ENCODE measurements at places on chromosomes 2 and 18.

DNA sequence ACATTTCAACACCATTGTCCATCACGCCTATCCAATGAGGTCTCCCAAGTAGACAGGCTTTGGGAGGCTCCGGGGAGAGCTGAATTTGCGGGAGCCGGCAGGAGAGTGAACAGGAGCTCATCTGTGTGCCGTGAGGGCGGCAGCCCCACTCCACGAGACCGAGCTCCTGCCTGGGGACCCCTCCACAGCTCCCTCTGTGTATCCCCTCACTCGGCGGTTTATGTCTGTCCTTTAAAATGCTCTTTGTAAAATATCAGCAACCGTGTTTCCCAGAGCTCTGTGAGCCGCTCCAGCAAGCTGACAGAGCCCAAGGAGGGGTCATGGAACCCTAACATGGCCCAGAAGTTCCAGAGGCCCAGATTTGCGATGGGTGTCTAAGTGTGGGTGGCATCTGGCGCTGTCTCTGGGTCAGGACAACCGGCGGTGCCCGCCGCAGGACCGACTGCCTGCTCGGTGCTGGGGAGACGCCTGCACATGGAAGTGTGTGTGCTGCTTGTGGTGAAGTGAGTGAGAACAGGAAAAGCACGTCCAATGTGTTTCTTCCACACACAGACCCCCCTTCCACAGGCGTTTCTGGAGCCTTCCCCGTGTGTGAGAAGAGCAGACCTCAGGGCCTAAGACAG lies 34.8 kb downstream of the SLC66A2 start:
- no peak for DNase-seq

- no peak for DNase-seq
Observed at GRCh38 chr2:28432362-28432761, 39.7 kb downstream of the FOSL2 start.

DNA sequence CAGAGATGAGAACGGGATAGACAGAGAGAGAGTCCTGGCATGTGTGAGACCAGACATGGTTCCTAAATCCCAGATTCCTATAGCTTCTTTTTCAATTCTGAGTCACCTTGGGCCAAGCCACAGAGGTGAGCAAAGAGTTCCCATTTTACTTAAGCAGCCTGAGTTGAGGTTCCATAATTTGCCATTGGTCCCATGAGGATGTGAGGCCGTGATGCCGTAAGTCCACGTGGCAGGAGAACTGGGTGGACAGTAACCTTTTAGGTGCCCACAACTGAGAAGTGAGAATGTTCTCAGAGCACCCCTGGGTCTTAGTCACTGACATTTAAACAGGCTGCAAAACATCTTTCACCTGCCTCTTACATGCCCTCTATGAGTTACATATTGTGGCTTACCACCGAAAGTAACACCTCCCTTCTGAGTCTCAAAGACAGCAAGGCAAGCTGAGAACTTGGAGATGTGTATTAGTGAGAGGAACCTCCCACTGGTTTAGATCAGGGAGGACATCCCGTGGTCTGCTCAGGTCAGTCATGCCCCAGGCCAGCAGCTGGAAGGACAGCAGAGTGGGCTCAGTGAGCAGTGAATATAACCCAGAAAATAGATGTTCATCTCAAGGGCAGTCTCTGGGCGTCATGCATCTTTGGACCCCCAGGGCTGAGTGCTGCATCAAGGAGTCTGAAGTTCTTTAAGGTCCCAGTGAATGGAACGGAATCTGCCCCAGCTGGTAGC lies 127.9 kb upstream of the LGALSL start:
- no peak for DNase-seq

- DNase-seq = no peak
Observed at GRCh38 chr2:73013936-73014335, 57.6 kb downstream of the SFXN5 start.

GRCh38 chr2:152083202-152083875 lies 15.5 kb downstream of the CACNB4 start:
- no peak for DNase-seq

GRCh38 chr2:108923736-108924579 lies 65.1 kb downstream of the EDAR start:
- no peak for DNase-seq

DNA sequence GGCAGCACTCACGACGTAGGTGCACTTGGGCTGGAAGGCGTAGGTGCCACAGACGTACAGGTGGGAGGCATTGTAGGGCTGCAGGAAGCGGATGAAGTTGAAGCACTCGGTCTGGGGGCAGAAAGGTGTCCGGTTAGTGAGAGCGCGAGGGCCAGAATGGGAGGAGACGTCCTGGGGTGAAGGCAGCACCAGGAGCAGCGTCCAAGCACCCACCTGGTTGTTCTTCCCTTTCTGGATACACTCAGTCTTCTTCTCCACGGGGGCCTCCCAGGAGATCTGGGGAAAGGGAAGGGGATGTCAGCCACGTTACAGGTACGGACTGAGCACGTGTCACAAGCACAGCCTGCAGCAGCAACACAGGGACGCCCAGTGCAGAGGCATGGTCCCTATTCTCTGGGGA lies 4.2 kb downstream of the SEMA4C start:
- no peak for DNase-seq

- no peak for DNase-seq
Observed at GRCh38 chr2:186534406-186534805, 48.3 kb downstream of the ZC3H15 start.

DNA sequence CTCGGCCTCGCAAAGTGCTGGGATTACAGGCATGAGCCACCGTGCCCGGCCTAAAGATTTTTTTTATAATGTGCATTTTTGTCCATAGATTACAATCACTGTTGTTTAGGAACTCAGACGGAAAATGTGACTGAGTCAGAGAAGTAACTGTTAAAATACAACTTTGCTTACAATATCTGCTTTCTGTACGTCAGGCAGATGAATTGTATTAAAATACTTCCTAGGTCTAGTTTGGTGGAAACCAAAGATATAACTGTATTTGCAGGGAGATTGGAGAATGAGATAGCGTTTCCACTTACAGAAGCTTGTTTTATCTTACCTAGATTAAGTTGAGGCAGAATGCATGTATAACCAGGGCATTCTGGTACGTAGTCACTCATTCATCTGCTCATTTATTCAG lies 36.7 kb downstream of the ASAP2 start:
- DNase-seq = no peak

- no peak for DNase-seq
Observed at GRCh38 chr2:168731616-168732015, 70.8 kb upstream of the NOSTRIN start.

DNA sequence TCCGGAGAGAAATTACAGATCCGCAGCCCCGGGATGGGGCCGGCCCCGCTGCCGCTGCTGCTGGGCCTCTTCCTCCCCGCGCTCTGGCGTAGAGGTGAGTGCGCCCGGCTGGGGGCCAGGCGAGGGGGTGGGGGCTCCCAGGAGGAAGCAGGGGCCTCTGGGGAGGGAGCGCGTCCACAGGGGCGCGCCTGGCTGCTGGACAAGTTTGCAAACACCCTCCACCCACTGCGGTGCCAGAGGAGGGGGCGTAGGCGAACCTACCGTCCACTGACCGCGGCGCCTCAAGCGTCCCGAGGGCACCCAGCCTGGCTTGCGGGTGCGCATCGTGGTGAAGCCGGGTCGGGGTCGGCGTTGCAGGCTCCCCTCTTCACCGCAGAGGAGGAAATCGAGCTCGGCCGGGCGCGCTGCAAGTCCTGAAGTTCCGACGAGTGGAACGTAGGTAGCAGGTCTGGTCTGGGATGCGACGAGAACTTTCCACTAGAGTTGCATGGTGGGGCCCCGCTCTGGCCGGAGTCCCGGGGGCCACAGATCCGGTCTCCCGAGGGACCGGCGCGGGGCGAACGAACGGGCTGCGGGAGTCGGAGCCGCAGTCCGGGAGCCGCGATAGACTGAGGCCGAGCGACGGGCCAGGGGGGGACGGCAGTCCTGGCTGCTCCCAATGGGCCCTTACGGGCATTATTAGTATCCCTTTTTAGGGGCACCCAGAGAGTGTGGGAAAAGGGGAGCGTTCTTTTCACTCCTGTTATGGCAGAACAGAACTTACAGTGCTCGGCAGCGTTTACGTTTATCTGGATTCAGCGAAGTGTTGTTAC lies 502 bp downstream of the MERTK start:
- no peak for DNase-seq

DNA sequence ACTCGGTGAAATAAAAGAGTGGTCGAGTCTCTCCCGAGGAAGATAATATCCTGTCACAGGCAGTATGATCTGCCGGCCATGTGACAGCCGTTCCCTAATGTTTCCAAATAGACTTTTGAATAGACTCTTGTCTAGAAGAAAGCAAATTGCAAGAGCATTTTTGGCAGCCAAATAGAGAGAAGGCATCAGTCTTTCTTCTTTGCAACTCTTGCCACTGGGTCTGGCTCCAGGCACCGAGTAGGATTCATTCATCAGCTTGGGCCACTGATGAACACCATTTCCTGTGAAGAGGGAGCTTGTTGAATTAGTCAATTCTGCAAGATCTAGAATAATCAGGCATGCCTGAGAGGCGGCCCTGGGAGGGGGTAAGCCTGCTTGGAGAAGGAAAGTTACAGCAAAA lies 165.6 kb downstream of the KLHL29 start:
- no peak for DNase-seq

- DNase-seq = no peak
Observed at GRCh38 chr2:127039387-127040031, 67.4 kb downstream of the BIN1 start.

GRCh38 chr2:20838016-20838415 lies 15.1 kb upstream of the LDAH start:
- DNase-seq = no peak

GRCh38 chr2:145644820-145645302 lies 1124.9 kb upstream of the ZEB2 start:
- DNase-seq = no peak

DNA sequence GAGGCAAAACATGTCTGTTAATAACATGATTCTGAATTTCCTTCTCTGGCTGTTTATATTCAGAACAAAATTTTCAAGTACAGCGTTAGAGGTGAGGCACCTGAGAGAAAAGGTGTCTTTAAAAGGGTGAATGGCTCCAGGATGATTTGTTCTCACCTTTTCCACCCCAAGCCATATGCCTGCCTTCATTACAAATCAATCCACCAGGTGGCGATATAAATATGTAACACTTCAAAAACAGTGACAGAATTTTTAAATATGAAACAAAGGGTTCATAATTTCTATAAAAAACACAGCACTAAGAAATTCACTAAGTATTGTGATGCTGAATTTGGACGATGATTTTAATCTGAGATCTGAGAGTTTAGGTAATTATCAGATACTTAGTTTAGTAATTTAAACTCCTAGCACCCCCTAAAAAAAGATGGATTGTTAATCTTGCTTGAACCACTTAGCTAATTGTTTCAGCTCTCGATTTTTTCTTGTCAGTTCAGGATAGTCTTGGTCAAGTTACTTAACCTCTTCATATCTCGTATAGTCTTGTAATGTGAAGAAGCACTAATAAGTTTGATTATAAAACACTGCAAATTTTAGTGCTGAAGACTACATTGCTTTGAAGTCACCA lies 528.8 kb downstream of the CPS1 start:
- no peak for DNase-seq

DNA sequence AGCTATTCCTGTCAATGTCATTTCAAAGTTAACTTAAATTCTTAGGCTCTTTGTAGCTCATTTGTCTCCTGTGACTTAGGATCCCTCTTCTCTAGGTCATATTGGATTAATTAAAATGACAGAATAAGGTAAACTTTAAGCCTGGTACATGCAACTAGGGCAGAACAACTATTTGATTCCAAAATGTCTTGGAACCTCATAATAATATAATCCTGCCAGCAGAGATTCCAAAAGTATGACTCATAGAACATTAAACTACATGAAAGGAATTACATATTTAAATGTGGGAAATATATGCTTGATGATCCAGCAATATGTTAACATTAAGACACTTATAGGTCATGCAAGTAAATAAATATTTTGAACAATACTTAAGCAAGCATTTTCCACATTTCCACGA lies 63.3 kb downstream of the COL3A1 start:
- DNase-seq = no peak

DNA sequence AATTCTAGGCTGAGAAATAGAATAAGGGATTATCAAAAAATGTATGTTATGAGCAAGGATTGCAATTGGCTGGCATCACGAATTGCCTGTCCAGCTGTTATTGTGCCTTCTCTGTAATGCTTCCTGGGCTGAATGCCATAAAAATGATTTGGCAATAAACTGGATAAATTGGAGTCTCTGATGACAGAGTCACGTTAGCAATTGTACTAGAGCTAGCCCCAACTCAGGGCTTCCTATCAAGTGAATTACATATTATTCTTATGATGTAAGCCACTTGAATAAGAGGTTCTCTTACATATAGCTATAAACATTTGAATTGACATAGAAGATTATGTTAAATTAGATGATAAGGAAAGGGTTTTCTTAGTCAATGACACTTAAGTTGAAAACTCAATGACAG lies 607.5 kb upstream of the REG3G start:
- DNase-seq = peak; percentile 3

- no peak for DNase-seq
Observed at GRCh38 chr2:20157193-20157891, 67.6 kb downstream of the SDC1 start.

GRCh38 chr18:39705362-39705761 lies 2139.8 kb upstream of the CELF4 start:
- no peak for DNase-seq

- no peak for DNase-seq
Observed at GRCh38 chr2:231720292-231720986, 12.1 kb downstream of the PTMA start.

DNA sequence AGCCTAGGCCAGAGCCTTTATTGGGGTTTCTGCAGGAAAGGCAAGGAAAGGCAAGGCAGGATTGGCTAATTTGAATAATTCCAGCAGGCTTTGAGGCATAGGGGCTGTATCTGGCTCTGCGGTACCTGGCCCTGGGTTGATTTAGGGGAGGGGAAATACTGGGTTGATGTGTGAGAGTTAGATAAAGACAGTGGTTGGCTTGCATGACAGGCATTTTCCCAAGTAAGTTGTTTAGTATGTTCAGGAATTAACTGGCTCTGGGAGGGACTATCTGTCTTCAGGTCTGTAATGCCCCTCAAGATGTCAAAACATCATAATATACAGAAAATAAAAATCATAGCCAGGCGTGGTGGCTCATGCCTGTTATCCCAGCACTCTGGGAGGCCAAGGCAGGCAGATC lies 98.7 kb downstream of the UBR3 start:
- no peak for DNase-seq

- no peak for DNase-seq
Observed at GRCh38 chr2:144159240-144159639, 360.7 kb downstream of the ZEB2 start.

GRCh38 chr2:122856696-122857095 lies 1101.2 kb downstream of the TSN start:
- no peak for DNase-seq

GRCh38 chr2:200351815-200352214 lies 45.3 kb downstream of the SPATS2L start:
- no peak for DNase-seq

GRCh38 chr2:135775420-135775819 lies 33.8 kb downstream of the UBXN4 start:
- no peak for DNase-seq
